MG63 (cell line): ENCODE measurements at places on chromosomes 1 and 21. TPM values are rescaled to one million over a fixed set of nuclear protein-coding genes. Genes with fewer than 3 reads are reported as not detected.

GRCh38 chr1:159142391-159142663 is 29.1 kb upstream of the CADM3 start:
- DNase-seq: no peak

DNA sequence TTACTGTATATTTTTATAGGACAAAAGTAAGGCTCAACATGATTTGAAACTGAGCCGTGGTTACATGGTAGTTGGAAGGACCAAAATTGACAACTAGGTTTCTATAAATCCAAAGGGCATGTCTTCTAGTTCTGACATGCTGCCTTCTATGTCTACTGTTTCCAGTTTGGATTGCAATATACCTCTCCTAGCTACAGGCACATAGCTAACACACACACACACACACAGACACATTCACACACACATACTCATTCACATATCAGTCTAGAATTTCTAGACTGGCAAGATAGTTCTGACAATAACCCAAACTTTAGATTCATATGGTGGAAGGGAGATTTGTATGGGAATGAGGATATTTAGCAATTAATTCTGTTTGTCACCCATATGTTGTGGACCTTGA is 544.8 kb upstream of the CAMK1G start:
- DNase-seq: no peak

DNA sequence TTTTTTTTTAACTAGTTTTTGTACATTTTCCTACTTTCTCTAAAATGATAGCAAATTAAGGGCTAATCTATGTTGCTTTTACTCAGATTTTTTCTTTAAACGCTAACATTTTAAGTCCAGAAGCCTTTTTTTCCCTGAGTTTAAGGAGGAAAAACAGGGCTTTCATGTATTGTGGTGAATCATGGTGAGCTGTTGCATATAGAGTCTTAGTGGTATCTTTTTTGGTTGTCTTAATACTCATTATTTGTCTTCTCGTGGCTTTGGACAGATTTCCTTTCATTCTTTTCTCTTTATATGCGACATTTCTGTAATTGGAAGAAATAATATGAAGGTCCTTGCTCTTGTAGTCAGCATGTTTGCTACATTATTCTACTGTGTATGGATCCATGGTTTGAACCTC is 1015.6 kb downstream of the PLA2G4A start:
- DNase-seq: no peak

Gene PDC
- total RNA-seq: not detected in 2 replicates

Gene MYBPH
- total RNA-seq: not detected in 2 replicates
